ENCODE measurements at places on chromosomes 11 and 22.

- DNase-seq: peak; percentile 29
Measured at GRCh38 chr22:22928666-22929380, 41.2 kb downstream of the IGLL5 start.

GRCh38 chr11:117300773-117301172 lies 9.6 kb downstream of the BACE1-AS start:
- no peak for DNase-seq

DNA sequence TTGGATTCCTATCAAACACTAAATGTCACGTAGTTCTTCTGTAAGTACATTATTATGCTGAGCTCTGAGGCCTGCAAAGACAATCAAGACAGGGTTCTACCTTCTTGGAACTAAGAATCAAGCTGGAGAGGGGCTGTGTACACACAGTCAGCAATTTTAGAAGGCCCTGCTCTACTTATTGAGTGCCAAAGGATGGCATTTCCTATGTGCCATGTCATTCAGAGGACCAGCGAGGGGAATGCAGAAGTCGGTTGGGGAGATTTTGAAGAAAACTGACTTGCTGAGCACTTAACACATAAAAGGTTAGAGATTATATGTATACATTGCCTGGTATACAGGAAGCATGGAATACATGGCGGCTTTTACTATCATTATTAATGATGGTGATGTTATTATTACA lies 5.3 kb downstream of the SLC37A2 start:
- DNase-seq: no peak

- DNase-seq: no peak
Measured at GRCh38 chr22:41358927-41359326, 22.8 kb upstream of the TEF start.

Data from stimulated activated CD4-positive, alpha-beta T cell treated with anti-CD3 and anti-CD28 coated beads, Interleukin-2, amount 100 ng/mL, for 24 hours (primary cell).